ENCODE measurements at places on chromosomes 1 and 21.

GRCh38 chr1:143666851-143667250 is 304.9 kb downstream of the FAM72C start:
- no peak for DNase-seq

DNA sequence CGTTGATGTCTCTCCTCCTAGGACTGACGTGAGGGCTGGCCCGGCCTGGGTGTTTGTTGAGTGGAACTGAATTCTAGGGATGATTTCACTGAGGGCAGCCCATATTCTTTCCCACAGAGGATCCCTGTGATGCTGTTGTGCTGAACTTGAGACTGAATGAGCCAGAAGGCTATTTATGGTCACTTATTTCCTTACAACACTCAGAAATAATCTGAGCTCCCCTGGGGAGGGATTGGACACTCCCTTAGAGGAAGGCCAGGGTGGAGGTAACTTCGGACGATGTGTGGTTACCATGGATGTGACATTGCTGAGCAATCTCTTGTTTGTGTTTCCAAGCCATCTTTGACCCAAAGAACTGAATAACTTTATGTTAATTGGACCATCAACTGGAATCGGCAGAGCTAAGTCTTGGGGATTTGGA is 5.1 kb upstream of the TMCO4 start:
- no peak for DNase-seq

DNA sequence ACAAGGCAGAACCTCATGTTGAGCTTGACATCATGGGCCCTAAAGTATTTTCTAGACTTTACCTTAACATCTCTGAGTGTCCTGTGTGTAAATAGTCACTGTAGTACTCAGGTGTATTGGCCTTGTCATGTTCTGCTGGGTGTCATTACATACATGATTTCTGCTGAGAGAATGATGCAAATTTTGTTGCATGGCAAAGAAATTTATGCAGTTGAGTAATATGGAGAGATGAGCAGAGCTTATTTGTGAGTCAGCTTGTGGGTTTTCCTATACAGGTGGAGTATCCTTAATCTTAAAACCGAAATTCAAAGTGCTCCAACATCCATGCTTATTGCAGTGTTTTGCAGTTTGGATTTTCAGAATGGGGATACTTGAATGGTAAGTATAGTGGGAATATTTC is 36.6 kb downstream of the RGL1 start:
- DNase-seq: no peak

- peak; percentile 63 for DNase-seq
These were observed 17.9 kb upstream of the MIIP start for GRCh38 chr1:12001249-12001917.

DNA sequence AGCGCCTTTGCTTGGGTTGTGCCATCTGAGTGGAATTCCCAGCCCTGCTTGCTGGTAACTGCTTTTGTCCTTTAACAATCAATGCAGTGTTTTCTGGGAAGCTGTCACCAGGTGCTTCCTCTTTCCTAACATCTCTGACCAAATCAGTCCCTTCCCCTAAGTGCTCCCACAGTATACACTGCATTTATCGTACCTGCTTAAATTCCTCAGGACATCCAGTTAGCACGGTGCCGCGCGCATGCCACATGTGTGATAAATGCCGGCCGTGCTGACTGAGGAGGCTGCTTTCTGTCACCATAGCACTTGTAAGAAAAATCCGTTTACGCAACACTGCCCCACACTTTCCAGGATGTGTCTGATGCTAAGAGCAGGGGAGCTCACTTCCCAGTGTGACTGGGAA is 115.4 kb downstream of the BCAR3 start:
- peak; percentile 60 for DNase-seq

DNA sequence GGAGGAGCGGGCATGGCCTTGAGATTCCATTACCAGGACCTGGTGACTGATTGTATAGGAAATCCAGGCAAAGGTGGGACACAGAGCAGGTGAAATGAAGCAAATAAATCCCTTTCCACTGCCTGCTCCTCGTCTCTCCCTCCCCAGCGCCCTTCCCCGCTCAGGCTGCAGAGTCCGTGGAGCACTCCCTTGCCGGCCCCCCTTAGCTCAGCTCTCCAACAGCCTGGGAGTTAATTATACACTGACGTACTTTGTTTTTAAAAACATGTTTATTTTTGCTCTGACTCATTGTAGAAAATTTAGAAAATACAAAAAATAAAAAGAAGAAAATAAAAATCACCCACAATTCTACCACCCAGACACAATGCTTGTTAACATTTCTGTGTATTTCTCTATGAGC is 61.7 kb downstream of the LGR6 start:
- no peak for DNase-seq

GRCh38 chr1:56194701-56195300 is 384.6 kb downstream of the PLPP3 start:
- DNase-seq: no peak

DNA sequence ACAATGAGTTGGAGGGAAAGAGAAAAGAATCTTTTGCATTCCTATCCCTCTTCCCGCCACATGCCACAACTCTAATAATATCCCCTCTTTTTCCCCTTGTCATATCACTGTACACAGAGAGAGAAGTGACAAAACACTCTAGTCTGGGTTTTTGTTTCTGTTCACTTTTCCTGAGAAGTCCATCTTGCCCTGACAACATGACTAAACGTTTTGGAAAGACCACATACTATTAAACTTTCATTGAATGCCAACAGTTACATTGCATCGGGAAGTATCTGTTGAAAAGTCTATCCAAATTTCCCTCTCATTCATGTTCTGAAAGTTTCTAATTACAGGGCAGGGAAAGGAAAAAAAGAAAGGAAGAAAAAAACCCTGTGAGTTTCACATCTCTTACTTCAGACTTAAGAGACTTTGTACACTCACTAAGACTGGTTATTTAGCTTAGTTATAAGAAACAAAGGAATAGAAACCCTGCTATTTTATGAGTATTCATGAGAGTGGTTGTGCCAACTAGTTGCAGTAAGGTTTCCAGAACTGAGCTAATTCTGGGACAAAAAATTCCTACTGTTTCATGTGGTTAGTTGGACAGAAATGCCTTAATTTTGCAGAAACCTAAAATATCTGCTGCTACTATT is 16.9 kb downstream of the PLA2G4A start:
- DNase-seq: no peak

DNA sequence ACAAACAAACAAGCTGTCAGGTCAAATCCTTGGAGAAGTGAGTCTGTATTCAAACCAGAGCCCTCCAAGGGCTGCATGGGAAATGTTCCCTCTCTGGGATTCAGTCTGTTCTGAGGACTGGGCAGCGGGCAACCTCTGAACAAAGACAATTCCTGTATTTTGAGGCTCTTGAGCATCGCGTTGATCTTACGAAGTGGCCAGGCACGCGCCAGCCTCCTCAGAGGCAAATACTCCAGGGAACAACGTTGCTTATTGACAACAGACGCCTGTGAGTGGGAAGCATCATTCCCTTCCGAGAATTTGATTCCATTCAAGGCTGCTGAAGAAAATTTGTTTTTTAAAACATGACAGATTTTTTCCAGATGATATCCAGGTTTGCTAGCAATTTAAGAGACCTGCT is 20.0 kb upstream of the TACSTD2 start:
- DNase-seq: peak; percentile 13

GRCh38 chr1:84008631-84009030 is 9.7 kb upstream of the TTLL7 start:
- DNase-seq: no peak

DNA sequence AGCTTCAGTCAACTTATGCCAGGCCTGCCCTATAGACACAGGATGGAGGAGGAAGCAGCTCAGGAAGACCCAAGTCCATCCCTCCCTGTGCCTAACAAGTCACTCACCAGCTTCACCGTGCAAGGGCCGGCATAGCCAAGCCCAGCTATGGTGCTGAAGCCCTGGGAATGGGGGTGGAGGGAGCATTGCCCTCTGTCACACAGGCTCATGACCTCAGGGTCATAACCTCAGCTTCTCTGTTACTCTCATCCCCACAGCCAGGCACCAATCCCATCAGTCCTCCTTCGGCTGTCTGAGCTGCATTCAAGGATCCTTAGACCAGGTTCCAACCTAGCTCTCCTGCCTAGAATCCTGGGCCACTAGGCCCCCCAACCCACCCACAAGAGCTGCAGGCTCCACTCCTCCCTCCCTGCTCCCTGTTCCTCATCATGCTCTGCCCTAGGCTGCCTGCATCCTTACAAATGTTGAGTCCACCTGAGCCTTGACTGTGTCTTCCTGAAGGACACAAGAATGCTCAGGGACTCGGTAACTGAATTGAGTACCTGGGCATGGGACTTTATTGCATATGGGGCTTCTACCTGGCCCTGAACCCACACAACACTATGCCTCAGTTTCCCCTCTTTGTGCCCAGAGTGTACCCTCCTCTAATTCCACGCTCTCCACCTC is 1.7 kb downstream of the CD244 start:
- DNase-seq: no peak

DNA sequence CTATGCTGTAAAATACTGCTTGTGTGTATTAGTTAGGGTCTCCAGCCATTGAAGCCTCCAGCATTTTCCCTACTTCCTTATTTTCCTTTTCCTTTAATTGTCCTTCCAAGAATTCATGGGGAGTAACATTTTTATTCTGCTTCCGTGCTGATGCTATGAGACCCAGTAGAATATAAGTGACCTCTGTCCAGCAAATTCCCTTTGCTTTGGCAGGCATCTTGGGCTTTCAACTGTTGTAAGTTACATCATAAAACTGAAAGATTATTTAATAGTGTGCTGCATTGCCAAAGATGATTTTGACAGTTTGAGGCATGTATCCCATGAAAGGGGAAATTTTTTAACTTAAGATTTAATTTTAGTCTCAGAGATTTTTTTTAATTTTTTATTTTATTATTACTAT is 48.1 kb upstream of the B3GALT2 start:
- no peak for DNase-seq

DNA sequence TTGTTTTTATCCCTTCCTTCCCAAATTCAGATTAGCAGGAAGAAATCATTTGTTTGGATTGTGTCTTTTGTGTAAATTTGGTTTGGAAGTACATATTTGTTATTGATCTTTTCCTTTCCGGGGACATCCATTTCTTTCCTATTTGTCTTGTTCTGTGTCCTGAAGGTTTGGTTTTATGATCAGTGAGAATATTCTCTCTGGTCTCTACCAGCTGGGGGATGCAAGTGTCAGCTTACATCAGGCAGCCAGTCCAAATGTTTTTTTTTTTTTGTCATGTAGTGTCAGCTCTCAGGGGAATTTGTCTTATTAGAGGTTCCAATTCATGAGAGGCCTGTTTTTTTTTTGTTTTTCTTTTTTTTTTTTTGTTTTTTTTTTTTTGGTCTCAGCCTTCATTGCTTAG is 479.2 kb upstream of the LRRC7 start:
- DNase-seq: no peak

DNA sequence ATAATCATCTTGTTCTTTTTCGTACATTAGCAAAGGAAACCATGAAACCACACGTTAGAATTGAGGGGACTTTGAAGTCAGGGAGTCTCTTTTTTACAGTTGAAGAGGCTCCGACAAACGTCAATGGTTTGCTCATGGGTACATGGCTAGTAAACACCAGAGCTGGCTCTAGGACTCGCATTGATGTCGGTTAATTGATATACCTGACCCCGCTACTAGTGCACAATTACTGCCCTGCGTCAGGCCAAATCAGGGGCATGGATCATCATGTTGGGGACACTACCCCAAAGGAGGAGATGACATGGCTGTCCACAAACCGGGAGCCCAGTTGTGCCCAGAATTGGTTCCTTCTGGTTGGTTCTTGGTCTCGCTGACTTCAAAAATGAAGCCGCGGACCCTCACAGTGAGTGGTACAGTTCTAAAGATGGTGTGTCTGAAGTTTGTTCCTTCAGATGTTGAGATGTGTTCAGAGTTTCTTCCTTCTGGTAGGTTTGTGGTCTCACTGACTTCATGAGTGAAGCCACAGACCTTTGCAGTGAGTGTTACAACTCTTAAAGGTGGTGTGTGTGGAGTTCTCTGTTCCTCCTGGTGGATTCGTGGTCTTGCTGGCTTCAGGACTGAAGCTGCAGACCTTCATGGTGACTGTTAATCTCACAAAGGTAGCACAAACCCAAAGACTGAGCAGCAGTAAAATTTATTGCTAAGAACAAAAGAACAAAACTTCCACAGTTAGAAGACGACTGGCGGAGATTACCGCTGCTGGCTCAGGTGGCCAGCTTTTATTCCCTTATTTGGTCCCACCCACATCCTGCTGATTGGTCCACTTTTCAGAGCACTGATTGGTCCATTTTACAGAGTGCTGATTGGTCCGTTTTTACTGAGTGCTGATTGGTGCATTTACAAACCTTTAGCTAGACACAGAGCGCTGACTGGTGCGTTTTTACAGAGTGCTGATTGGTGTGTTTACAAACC is 126.9 kb upstream of the ERRFI1 start:
- no peak for DNase-seq

- no peak for DNase-seq
These were observed 7.0 kb downstream of the OMA1 start for GRCh38 chr1:58539553-58539952.

DNA sequence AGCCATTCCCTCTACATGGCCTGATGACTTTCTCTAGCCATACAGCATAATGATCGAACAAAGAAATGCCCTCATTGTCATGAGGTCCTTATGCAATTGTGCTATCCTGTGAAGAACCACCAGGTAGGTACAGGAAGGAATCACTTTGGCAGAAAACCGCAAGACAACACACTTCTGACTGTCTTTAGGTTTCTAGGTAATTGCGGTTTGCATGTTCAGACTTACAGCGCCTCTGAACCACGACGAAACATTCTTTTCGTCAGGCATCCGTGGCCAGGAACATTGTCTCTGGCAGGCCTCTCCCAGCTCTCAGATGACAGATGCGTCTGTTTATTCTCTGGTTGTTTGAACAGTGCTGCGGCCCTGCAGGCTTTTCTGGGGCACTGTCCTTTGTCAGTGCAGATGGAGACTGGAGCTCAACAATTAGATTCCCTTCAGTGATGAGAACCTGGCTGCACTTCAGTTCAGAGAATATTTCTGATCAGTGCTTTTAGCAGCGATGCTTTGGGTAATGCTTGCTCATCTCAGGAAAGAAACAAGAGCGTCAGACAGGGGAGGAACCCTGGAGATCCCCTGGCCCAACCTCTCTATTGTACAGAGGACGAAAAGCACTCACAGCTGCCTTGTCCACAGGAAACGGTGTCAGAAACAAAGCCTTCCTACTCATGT is 63.4 kb downstream of the B3GALT5 start:
- DNase-seq: no peak

DNA sequence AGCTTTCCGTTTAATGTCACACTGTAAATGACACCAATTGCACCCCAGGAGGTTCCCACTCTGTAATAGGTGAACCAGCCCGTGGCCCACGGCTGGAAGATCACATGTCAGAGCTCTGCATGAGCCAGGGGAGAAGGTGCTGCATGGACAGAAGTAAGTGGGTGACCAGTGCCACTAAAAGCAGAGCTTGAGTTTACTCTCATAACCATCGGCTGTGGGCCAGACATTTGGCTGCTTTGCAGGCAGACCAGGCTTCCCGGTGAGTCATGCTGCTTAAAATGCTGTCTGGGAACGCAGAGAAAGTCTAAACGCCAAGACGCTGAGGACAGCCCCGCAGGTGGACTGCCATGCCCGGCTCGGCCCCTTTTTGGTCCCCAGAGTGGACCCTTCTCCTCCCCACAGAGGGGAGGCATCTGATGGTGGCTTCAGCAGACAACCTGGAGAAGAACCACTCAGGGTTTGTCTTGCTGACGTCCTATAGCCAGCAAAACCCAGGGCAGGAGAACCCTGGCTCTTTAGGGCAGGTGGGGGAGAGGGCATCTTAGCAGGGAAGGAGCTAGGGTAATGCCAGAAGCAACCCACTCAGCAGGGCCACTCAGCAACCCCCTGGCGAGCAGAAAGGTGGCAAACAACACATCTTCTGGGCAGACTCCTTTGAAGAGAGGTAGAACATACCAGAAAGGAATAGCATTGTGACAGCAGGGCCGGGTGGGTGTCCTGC is 7.3 kb downstream of the KIAA2013 start:
- no peak for DNase-seq

All from SK-MEL-5 (cell line).